A549 treated with AZD2906 at 1 μM for 4 hours (cell line): ENCODE measurements at places on chromosomes 5 and 9. TPM values are rescaled to one million over a fixed set of nuclear protein-coding genes. Genes with fewer than 3 reads are reported as not detected.

PCDHA2 gene
- total RNA-seq: 0.02 to 0.09 TPM (median 0.06 TPM) in 5 replicates

RAD23B gene
- total RNA-seq: 87.4 to 105 TPM (median 103 TPM) in 5 replicates

TMEM174 gene
- not detected in 5 replicates for total RNA-seq

TLN1 gene
- 118 to 145 TPM (median 125 TPM) in 5 replicates for total RNA-seq

PDE6A gene
- 0.22 to 0.37 TPM (median 0.29 TPM) in 5 replicates for total RNA-seq

WWC1 gene
- 70.2 to 81.2 TPM (median 73.2 TPM) in 5 replicates for total RNA-seq

LRRC19 gene
- total RNA-seq: not detected in 5 replicates

CCDC183 gene
- total RNA-seq: 0.19 to 0.38 TPM (median 0.28 TPM) in 5 replicates

SPRY4 gene
- total RNA-seq: 8.2 to 11.4 TPM (median 10.2 TPM) in 5 replicates

JAKMIP2 gene
- total RNA-seq: not detected in 5 replicates

C5orf58 gene
- total RNA-seq: not detected in 5 replicates
